Stomach (tissue), 19 donors: ENCODE measurements at places on chromosomes 1 and 21.

GRCh38 chr1:153288634-153289275 is 24.0 kb downstream of the PGLYRP3 start:
- no peaks in the 10 kb centered on the region for H3K36me3 ChIP-seq
- no peaks in the 10 kb centered on the region for H3K27me3 ChIP-seq
- no peaks in the 10 kb centered on the region for H3K4me1 ChIP-seq
- peak; percentile 19 for DNase-seq
- no peak overlapping the region for H3K27ac ChIP-seq

DNA sequence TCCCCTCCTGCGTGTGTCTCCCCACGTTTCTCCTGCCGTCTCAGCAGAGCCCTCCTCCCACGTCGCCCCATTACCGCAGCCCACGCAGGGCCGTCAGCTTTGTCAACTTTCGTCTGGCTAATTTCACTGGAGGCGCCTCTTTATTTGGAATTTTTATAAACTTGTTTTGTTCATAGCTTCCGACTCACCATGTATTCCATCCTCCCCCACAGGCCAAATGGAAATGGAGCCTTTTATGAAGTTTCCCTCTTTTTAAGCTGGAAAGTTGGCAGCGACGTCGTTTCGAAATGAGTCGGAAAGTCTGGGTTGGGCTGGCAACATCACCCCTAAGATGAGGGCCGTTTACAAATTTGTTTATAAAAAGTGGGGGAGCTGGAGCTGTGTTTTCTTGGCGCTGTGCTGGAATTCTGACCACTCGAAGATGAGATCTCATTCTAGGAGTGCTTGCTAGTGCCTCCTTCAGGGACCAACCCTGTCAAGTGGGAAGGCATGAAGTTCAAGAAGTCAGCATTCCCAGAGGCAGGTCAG is 23.7 kb upstream of the SLC45A1 start:
- DNase-seq: no peak
- H3K4me3 ChIP-seq: no peak overlapping the region
- H3K4me1 ChIP-seq: no peaks in the 10 kb centered on the region
- H3K36me3 ChIP-seq: no peaks in the 10 kb centered on the region

DNA sequence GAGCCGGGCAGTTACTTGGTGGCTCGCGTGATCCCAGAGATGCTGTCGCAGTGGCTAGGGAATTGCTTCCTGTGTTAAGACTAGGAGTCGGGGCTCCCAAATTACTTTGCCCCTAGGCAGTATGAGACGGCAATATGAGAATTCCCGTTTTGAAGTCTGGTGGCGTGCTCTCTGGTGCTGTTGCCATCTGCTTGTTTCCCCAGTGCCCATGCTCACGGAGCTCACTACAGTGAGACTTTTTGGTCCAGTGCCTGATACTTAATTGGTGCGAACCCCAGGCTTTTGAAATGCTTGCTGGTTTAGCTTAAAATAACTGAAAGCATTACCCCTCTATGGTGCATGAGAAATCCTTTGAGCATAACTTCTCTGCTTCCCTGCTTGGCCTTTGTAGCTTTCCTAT is 22.3 kb downstream of the AGT start:
- no peaks in the 10 kb centered on the region for H3K27me3 ChIP-seq
- H3K4me3 ChIP-seq: no peak overlapping the region
- no peak for DNase-seq
- no peak overlapping the region for H3K27ac ChIP-seq

DNA sequence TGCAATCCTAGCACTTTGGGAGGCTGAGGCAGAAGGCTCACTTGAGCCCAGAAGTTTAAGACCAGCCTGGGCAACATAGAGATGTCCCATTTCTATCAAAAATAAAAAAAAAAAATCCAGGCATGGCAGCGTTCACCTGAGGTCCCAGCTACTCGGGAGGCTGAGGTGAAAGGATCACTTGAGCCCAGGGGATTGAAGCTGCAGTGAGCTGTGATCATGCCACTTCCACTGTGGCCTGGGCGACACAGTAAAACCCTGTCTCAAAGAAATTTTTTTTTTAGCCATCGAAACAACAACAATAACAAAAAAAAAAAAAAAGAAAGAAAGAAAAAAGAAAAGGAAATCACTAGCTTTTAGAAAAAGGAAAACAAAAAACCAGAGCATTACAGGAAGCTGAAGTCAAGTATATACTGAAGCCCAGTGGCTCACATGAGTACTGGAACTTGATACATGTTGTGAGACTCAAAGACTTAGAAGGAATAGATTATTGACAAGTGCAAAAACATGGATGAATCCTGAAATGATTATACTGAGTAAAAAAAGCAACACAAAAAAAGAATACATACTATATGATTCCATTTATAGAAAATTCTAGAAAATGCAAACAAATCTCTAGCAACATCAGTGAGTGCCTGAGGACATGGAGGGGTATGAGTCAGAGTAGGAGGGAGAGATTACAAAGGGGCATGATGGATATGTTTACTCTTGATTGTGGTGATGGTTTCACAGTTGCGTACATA is 6.1 kb upstream of the RABGAP1L start:
- peaks cover 3% of the 10 kb centered on the region for H3K4me1 ChIP-seq
- H3K4me3 ChIP-seq: no peak overlapping the region
- no peak for DNase-seq
- H3K27me3 ChIP-seq: no peaks in the 10 kb centered on the region
- H3K27ac ChIP-seq: no peak overlapping the region

- H3K36me3 ChIP-seq: no peaks in the 10 kb centered on the region
- no peaks in the 10 kb centered on the region for H3K4me1 ChIP-seq
- H3K27me3 ChIP-seq: no peaks in the 10 kb centered on the region
- H3K27ac ChIP-seq: no peak overlapping the region
Observed at GRCh38 chr21:35106246-35106835, 57.2 kb upstream of the RUNX1 start.

DNA sequence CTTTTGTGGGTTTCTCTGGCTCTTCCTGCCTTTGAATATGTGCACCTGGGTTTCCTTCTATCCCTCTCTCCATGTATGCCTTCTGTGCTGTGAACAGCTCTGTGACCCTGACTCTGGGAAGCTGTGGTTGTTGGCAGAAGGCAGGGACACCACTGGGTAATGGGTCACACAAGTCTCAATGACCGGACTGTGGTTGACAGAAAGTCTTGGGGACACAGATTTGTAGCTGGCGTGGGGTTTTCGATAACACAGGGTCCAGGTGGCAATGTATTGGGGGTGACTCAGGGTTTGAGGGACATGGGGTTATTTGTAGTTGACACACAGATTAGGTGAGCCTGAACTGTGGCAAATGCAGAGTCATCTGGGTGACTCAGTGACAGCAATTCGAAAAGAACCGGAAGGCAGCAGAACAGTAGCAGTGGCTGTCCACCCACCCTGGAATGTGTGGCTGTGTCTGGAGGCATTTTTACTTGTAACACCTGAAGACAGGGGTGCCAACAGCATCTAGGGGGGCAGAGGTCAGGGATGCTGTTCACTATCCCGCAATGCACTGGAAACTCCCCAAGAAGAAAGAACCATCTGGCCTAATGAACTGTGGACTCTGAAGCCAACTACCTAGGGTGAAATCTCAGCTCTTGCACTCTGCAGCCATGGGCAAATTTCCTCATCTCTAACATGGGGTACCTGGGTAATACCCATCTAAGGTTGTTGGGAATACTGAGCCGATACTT is 13.0 kb upstream of the SLC6A9 start:
- no peak overlapping the region for H3K27ac ChIP-seq
- H3K4me1 ChIP-seq: peaks cover 6% of the 10 kb centered on the region
- H3K27me3 ChIP-seq: no peaks in the 10 kb centered on the region
- no peak overlapping the region for H3K4me3 ChIP-seq
- H3K36me3 ChIP-seq: no peaks in the 10 kb centered on the region

DNA sequence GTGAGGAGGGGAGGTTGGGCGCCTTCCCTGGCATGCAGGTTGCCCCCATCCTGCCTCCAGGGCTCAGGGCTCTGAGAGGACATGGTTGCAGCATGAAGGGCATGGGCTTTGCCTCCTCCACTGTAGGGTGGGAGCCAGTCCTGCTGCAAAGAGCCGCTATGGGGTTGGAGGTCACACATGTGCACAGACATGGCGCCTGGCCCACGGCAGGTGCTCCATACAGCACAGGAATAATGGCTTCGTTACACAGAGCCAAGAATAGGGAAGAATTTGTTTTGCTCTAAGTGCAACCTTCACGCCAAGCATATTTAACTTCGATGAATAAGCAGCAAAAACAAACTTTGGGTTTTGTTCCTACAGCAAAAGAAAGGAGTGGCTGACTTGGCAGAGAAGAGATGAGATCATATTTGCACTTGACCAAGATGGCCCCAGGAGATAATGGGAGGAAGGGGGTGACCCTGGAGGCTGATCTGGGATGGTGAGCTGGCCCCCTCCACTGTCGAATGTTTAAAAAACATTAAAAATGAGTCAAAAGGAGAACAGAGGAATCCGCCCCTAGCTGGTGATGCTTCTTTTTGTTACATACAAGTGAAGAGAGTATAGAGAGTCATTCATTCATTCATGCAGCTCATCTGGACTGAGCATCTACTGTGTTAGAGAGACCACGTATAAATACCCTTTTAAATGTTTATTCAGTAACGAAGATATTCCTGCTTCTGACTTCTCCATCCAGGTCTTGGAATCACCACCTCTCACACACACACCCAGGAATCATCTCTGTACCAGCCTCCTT is 12.4 kb upstream of the C2CD2 start:
- no peak overlapping the region for H3K27ac ChIP-seq
- H3K4me3 ChIP-seq: no peak overlapping the region
- no peak for DNase-seq
- peaks cover 15% of the 10 kb centered on the region for H3K4me1 ChIP-seq

GRCh38 chr1:226443033-226443432 is 35.1 kb upstream of the PARP1 start:
- H3K27me3 ChIP-seq: no peaks in the 10 kb centered on the region
- no peak for DNase-seq
- no peaks in the 10 kb centered on the region for H3K4me1 ChIP-seq
- no peaks in the 10 kb centered on the region for H3K36me3 ChIP-seq

- H3K4me1 ChIP-seq: no peaks in the 10 kb centered on the region
- no peaks in the 10 kb centered on the region for H3K36me3 ChIP-seq
- no peak for DNase-seq
- H3K27ac ChIP-seq: no peak overlapping the region
- no peaks in the 10 kb centered on the region for H3K27me3 ChIP-seq
Observed at GRCh38 chr21:27246741-27247140, 279.9 kb upstream of the ADAMTS5 start.

DNA sequence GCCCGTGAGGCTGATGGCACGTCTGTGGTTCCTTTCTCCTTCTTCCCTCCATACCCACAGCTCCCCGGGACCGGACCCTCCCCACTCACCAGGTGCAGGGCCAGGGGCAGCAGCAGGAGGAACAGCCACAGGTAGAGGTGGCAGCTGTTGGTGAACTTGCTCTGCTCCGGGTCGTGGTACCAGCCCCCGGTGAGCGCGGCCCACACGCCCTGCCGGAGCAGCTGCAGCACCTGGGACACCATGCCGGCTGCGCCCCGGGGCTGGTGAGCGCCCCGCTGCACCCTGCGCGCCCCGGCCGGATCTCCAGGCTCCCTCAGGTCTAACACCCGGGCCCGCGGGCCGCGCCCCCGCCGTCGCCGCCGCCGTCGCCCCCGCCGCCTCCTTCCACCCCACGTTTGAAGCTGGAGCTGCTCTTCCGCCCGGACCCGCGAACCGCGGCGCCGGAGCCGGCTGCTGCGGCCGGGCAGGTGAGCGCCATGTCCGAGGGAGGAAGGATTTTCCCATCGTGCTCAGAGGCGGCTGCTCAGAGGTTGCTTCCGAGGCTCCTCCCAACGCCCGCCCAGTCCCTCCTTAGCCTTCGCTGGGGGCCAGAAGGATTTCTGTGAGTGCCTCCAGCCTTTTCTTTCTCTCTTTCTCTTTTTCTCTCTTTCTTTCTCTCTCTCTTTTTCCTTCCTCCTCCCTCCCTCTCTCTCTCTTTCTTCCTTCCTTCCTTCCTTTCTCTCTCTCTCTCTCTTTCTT is at the start of gene PCNX2:
TSS of gene PCNX2 (minus strand) at position 489 of the 738 bp plus-strand sequence. CDS start at position 242, 247 bp downstream.
- DNase-seq: peak; percentile 88
- H3K4me3 ChIP-seq: peak within 1 kb of the TSS; percentile 61
- no peaks in the 10 kb centered on the region for H3K36me3 ChIP-seq
- H3K4me1 ChIP-seq: peaks cover 6% of the 10 kb centered on the region
- no peaks in the 10 kb centered on the region for H3K27me3 ChIP-seq
- peak within 1 kb of the TSS; percentile 71 for H3K27ac ChIP-seq

DNA sequence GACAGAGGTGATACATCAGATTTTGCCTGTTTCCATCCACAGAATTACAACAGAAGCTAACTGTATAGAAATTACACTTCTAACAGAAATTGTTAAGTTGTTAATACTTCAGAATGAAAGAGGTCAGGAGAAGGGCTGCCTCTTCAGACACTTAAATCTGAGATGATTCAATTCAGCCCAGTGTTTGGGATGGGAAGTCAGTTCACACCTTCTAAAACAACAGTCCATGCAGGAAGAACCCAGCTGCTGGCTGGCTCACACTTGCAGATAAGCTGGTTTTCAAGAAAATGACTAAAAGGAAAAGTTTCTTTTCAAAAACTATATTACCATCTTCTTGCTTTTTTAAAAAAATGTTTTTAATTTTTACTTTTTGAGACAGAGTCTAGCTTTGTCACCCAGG is 132.4 kb downstream of the SMYD2 start:
- peaks cover 3% of the 10 kb centered on the region for H3K36me3 ChIP-seq
- no peak for DNase-seq
- no peak overlapping the region for H3K4me3 ChIP-seq
- H3K27ac ChIP-seq: no peak overlapping the region

- DNase-seq: no peak
- H3K36me3 ChIP-seq: no peaks in the 10 kb centered on the region
- H3K4me3 ChIP-seq: no peak overlapping the region
- no peaks in the 10 kb centered on the region for H3K27me3 ChIP-seq
- no peak overlapping the region for H3K27ac ChIP-seq
Observed at GRCh38 chr1:83725735-83726360, 273.1 kb downstream of the TTLL7 start.

DNA sequence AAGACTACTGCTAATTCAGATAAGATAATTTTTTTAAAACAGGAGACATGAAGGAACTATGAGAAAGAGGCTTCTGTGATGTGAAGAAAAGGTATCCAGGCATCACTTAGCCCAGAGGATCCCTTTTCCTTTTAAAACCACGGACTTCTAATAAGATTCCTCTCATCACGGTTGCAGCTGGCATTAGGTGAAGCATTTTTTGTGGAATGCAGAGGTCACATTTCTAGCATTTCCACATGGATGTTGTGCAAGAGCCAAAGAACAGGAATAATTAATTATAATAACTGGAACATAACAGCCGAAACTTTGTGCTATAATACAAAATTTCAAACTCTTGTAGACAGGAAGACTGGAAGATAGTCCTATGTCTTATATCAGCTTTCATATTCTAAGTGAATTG is 27.6 kb downstream of the CYP2J2 start:
- no peak overlapping the region for H3K27ac ChIP-seq
- no peak for DNase-seq
- no peaks in the 10 kb centered on the region for H3K27me3 ChIP-seq
- peaks cover 7% of the 10 kb centered on the region for H3K4me1 ChIP-seq
- H3K4me3 ChIP-seq: no peak overlapping the region

GRCh38 chr1:165823552-165824268 is 3.7 kb upstream of the UCK2 start:
- no peaks in the 10 kb centered on the region for H3K27me3 ChIP-seq
- DNase-seq: no peak
- H3K4me1 ChIP-seq: peaks cover 6% of the 10 kb centered on the region
- H3K4me3 ChIP-seq: no peak overlapping the region
- H3K27ac ChIP-seq: no peak overlapping the region

GRCh38 chr1:71001624-71002023 is 46.0 kb downstream of the PTGER3 start:
- no peak overlapping the region for H3K27ac ChIP-seq
- no peaks in the 10 kb centered on the region for H3K4me1 ChIP-seq
- no peak overlapping the region for H3K4me3 ChIP-seq
- no peaks in the 10 kb centered on the region for H3K27me3 ChIP-seq
- no peak for DNase-seq
